ENCODE measurements at places on chromosomes 4 and X.
A peak's percentile ranks its signal among the peaks of the same experiment; 100 is the strongest.

- DNase-seq: no peak
Measured at GRCh38 chr4:1962980-1963379, 45.8 kb downstream of the NELFA start.

DNA sequence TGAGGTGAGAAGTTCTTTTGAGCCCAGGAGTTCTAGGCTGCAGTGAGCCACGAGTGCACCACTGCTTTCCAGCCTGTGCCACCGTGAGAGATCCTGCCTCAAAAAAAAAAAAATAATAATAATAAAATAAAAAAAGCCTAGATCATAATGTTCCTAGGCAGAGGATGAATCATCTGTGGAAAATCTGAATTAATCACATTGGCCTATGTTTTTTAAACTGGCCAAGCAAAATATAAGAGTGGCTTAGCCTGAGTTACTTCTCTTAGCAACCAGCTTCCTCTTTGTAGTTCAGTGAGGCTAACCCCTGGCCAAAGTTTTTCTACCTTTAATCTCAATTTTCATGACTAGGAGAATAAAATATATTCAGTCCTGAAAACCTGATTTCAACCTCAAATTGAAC, 614.6 kb downstream of the PPP4R3C start:
- DNase-seq: no peak

- DNase-seq: no peak
Measured at GRCh38 chrX:106177982-106178321, 9.8 kb downstream of the PWWP3B start.

DNA sequence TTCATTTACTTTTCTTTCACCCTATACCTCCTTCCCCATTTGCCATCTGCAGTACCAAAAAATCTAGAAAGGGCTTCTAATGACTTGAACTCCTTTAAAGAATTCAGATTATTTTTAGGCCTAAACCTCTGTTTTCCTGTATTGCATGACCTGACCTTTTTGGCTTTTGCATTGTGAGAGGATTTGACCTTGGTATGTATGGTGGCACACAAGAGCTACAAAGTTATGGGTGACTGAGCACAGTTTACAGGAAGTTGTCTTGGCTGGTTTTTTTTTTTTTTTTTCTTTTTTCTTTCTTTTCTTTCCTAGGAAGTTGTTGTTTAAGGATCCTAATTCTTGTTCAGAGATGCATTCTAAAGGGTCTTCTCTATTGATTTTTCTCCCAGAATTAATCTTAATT, 32.0 kb upstream of the MTMR8 start:
- DNase-seq: no peak

DNA sequence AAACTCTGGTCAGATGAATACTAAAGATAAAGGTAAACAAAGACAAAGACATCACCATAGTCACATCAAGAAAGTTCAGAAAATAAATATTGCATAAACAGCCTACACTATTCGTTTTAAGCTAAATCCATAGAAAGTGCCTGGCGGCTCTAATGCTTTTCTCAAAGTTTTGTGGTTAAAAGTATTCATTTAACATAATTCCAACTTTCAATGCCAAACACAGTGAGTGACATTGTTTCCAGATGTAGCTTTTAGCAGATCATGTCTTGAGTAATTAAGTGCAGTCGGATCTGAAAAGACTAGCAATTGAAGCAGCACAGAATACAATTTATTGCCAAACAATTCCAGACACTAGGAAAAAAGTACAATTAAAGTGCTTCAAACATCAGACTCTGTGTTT, 287.1 kb upstream of the ADGRL3 start:
- DNase-seq: no peak

DNA sequence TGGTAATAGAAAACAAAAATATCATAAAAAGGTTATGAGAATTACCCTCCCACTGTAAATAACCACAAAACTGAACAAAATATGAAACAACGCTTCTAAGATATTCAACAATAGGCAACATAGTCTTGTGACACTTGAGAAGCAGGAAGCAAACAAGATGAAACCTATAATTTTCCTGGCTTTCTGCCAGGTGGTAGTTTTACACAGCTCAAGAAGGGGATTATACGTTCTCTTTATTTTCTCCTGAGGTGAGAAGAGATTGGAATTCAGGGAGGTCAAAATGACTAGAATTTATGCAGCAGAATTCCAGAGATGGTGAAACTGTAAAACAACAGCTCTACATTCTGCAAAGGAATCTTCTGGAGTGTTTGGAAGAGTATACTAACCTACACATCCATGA, 186.0 kb downstream of the HHIP start:
- no peak for DNase-seq

DNA sequence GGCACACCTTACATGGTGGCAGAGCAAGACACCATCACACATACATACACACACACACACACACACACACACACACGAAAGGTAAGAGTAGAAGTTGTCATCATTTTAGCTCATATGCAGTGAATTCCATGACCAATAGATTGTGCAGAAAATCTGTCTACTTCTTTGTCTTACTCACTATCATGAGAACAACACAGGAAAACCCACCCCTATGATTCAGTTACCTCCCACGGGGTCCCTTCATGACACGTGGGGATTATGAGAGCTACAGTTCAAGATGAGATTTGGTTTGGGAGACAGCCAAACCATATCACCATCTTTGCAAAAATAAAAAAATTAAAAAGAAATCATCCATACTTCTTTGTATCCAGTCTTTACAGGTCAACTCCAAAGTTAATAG, 221.1 kb downstream of the BMPR1B start:
- DNase-seq: no peak

- no peak for DNase-seq
Measured at GRCh38 chr4:95466791-95467190, 82.0 kb downstream of the UNC5C start.

GRCh38 chrX:78075787-78076389, 28.2 kb upstream of the PGK1 start:
- no peak for DNase-seq

GRCh38 chr4:77465271-77465670, 140.3 kb upstream of the CXCL13 start:
- DNase-seq: no peak

GRCh38 chr4:185341841-185342240, 53.9 kb downstream of the LRP2BP start:
- no peak for DNase-seq

DNA sequence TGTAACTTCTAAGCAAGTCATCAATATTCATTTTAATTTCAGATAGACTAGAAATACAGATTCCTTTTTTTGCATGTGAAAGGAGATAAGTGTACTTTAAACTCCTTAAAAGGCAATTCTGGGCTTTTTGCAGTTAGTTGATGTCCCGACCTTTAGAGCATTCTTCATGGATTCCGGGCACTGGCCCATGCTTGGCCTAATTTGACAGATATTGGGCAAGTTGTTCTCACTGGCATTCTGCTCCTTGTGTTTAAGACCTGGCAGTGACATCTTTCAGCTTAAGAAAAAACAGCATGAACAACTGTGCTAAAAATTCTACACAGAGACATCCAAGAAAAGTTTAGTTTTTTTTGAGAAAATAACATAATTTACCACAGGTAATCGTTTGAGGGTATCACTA, 1037.2 kb downstream of the PCDH18 start:
- DNase-seq: no peak

DNA sequence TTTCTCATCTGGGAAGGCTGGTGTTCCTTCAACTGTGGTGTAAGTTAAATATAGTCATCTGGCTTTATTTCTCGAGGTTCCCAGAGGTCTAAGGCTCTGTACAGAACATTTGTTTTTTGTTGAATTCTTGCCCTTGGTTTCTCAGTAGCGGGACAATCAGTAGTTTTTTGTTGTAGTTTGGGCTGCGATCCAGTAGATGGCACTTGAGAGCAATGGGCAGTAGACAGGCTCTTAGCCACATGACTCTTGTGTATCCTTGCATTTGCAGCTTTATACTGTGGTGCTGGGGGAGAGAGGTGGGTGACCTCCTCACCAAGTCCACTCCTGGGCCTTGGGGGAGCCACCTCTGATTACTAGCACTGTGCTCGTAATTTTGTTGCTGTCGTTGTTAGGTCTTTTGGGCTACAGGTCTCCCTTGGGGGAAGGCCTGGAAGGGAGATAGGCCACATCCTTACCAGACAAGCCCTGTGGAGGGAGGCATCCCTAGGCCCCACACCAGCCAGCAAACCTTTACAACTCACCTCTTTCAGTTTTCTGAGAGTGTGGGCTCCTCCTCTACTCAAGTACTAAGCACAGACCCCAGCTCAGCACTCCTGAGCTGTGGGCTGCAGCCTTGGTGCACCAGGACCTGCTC, 8.1 kb downstream of the ETDB start:
- peak; percentile 9 for DNase-seq

GRCh38 chr4:74437866-74438265, 7.1 kb upstream of the AREG start:
- DNase-seq: no peak

GRCh38 chr4:2348786-2349185, 69.7 kb downstream of the ZFYVE28 start:
- no peak for DNase-seq

DNA sequence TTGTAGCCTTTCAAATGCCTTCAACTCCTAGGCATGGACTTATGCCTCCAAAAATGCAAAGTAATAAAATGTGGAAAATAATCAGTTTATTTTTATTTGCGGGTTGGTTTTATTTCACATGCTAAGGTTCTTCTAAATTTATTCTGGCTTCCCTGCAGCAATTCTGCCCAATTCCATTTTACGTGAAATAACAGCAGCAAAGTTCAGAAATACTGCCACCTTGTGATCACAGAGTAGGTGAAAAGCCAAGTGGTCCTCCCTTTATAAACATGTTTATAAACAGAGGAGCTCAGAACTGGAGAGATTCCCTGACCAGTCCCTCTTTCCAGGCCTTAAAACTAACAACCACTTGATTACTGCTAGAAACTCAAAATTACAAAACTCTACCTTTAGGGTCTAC, 14.7 kb upstream of the DCHS2 start:
- no peak for DNase-seq

DNA sequence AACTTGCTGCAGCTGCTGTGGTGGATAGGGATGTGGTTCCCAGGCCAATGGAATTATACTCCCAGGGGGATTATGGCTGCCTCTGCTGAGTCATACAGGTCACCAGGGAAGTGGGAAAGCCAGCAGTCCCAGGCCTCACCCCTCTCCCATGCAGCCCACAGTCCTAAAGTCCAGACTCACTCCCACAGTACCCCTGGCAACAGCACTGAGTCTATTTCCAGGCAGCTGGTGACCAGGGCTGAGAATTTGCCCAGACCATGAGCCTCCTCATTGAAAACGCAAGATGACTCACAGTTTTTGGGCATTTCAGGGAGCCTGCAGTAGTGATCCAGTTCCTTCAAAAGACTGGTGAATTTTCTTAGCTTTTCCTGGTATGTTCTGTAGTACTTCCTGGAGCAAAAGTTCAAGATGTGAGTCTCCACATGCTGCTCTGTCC, 137.6 kb downstream of the NPNT start:
- DNase-seq: no peak

DNA sequence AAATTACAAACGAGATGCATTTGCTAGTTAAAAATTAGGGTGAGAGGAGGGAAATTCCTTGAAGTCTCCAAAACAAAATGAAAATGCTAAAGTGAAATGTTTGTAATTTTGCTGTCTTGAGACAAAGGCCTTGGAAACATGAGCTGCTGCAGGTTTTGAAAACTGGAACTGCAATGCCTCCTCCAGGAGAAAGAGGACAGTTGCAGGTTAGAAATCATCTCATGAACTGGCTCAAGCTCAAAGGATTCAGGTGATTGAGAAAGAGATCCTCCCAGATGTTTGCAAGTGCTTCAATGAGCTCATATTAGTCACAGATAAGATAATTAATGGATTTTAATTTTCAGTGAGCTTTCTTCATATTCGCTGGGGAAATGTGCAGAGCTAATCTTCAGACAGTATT, 32.4 kb downstream of the SMPX start:
- no peak for DNase-seq

- DNase-seq: no peak
Measured at GRCh38 chr4:98638661-98639060, 19.8 kb downstream of the TSPAN5 start.

DNA sequence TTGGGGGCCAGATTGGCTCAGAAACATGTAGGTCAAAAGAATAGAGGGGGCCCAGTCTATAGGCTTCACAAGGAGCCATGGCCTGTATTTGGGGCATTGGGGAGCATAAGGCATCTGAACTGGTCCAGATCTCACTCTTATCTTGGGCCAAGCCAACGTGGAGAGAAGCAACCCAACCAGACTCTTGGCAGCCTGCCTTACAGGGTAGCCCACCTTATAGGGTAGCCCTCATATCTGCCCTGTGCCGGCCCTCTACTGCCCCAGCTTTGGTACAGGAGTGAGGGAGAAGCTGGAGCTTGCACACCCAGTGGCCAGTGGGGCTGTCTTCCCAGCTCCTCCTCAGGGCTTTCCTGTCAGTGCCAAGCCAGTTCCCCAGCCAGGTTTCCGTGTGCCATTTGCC, 142.2 kb downstream of the AMMECR1 start:
- DNase-seq: no peak

GRCh38 chrX:4668802-4669536, 955.5 kb upstream of the PRKX start:
- no peak for DNase-seq

GRCh38 chr4:18012134-18012806, 9.3 kb downstream of the LCORL start:
- DNase-seq: no peak

GRCh38 chr4:39877971-39878370, 99.7 kb downstream of the PDS5A start:
- no peak for DNase-seq

DNA sequence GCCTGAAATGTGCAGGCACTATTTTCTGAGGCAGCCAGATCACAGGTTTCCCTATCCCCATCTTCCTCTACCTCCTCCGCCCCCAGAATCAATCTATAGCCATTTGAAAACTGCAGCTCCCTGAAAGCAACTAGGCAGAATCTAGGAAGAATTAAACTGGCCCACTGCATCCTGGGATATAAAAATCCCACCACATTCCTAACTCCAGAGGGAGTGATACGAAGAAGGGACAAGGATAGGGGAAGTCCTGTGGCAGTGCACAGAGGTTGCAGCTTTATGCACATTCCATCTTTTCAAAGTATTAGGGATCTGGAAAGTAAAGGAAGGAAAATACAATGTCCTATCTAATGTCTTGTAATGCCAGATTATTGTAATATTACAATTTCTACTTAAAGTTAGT, 18.3 kb upstream of the HERC3 start:
- DNase-seq: no peak

GRCh38 chr4:76326515-76326914, 20.0 kb downstream of the STBD1 start:
- DNase-seq: no peak

- DNase-seq: peak; percentile 6
Measured at GRCh38 chr4:94621491-94622080, 136.2 kb upstream of the BMPR1B start.

- DNase-seq: no peak
Measured at GRCh38 chr4:8215001-8215427, 15.9 kb downstream of the SH3TC1 start.
